ENCODE measurements at places on chromosomes 4 and X. TPM values are rescaled to one million over a fixed set of nuclear protein-coding genes. Genes with fewer than 3 reads are reported as not detected.

DNA sequence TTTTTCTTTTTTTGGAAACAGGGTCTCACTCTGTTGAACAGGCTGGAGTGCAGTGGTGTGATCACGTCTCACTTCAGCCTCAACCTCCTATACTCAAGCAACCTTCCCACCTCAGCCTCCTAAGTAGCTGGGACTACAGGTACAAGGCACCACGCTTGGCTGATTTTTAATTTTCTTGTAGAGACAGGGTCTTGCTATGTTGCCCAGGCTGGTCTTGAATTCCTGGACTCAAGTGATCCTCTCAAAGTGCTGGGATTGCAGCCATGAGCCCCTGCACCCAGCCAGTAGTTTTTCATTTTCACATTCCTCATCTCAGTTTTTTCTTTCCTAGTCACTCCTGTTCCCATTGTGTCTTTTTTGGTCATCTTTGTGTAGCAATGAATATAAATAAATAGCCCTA is 11.1 kb downstream of the USO1 start:
- H3K27me3 ChIP-seq: no peaks in the 10 kb centered on the region
- DNase-seq: no peak
- H3K36me3 ChIP-seq: no peaks in the 10 kb centered on the region
- H3K4me1 ChIP-seq: no peaks in the 10 kb centered on the region
- no peak overlapping the region for H3K4me3 ChIP-seq
- H3K27ac ChIP-seq: no peak overlapping the region

- H3K4me3 ChIP-seq: no peak overlapping the region
- H3K27ac ChIP-seq: no peak overlapping the region
- no peaks in the 10 kb centered on the region for H3K36me3 ChIP-seq
- no peaks in the 10 kb centered on the region for H3K4me1 ChIP-seq
Measured at GRCh38 chr4:43275779-43276178, 383.3 kb downstream of the GRXCR1 start.

- H3K36me3 ChIP-seq: no peaks in the 10 kb centered on the region
- no peak for DNase-seq
- H3K27ac ChIP-seq: no peak overlapping the region
- H3K27me3 ChIP-seq: no peaks in the 10 kb centered on the region
- H3K4me3 ChIP-seq: no peak overlapping the region
Measured at GRCh38 chr4:150970685-150971151, 44.4 kb downstream of the LRBA start.

DNA sequence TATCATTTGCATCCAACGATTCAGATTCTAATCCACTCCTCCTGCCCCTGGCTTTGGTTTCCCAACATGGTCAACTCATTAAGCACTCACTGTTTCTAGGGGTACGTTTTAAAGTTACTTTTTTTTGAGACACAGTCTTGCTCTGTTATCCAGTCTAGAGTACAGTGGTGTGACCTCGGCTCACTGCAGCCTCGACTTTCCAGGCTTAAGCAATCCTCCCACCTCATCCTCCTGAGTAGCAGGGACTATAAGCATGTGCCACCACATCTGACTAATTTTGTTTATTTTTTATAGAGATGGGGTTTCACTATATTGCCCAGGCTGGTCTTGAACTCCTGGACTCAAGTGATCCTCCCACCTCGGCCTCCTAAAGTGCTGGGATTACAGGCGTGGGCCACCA is 48.9 kb downstream of the TMEM156 start:
- H3K27ac ChIP-seq: no peak overlapping the region
- peaks cover 3% of the 10 kb centered on the region for H3K36me3 ChIP-seq
- no peak overlapping the region for H3K4me3 ChIP-seq
- peaks cover 12% of the 10 kb centered on the region for H3K4me1 ChIP-seq

DNA sequence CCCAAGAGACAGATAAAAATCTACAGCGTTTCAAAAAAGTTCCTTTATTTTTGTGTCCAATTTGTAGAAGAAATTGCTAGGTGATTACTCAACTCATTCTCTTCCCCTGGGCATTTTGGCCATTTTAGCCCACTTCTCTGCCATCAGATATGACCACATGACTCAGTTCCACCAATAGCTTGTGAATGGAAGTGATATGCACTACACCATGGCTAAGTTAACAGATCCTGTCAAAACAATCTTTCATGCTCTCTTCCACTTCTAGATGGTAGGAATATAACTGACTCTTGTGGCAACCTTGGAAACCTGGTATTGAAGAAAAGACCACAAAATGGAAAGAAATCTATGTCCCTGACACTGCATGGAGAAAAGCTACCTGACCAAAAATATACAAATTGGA is 26.2 kb upstream of the FREM3 start:
- no peak overlapping the region for H3K27ac ChIP-seq
- H3K27me3 ChIP-seq: no peaks in the 10 kb centered on the region
- H3K36me3 ChIP-seq: no peaks in the 10 kb centered on the region
- no peak for DNase-seq

DNA sequence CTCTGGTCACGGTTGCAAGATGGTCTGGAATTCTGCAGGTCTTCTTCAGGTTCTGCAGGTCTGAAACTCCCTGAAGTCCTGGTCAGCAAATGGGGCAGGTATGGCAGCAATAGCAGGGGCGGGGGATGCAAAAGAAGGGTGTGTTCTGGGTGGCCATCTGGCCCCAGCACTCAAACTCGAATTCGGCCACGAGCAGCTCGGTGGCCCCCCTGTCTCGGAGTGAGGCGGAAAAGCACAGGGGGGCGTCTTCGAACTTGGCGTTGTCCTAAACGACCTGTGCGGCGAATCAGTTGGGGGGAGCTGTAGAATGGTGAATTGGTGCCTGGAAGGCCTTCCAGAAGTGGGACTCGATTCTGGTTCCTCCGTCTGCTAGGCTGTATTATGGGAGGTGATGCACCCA is 2.1 kb downstream of the RTL5 start:
- H3K36me3 ChIP-seq: no peaks in the 10 kb centered on the region
- peaks cover 10% of the 10 kb centered on the region for H3K4me1 ChIP-seq
- peaks cover 2% of the 10 kb centered on the region for H3K27me3 ChIP-seq
- no peak overlapping the region for H3K4me3 ChIP-seq
- H3K27ac ChIP-seq: no peak overlapping the region

DNA sequence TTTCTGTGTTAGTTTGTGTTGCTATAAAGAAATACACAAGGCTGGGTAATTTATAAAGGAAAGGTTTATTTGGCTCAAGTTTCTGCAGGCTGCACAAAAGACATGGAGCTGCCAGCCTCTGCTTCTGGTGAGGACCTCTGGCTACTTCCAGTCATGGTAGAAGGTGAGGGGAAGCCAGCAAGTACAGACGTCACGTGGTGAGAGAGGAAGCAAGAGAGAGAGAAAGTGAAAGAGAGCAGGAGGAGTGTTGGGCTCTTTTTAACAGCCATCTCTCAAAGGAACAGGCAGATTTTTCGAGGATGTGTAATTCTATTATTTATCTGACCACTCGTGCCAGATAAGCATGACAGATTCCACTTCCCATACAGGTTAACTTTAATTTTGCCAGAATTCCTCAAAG is 1199.1 kb downstream of the ADGRL3 start:
- H3K4me1 ChIP-seq: no peaks in the 10 kb centered on the region
- no peak overlapping the region for H3K27ac ChIP-seq
- no peaks in the 10 kb centered on the region for H3K36me3 ChIP-seq
- no peaks in the 10 kb centered on the region for H3K27me3 ChIP-seq
- no peak for DNase-seq

GRCh38 chr4:189185810-189186432 is 754.8 kb upstream of the FRG1 start:
- H3K4me3 ChIP-seq: no peak overlapping the region
- H3K27me3 ChIP-seq: no peaks in the 10 kb centered on the region
- H3K36me3 ChIP-seq: no peaks in the 10 kb centered on the region

DNA sequence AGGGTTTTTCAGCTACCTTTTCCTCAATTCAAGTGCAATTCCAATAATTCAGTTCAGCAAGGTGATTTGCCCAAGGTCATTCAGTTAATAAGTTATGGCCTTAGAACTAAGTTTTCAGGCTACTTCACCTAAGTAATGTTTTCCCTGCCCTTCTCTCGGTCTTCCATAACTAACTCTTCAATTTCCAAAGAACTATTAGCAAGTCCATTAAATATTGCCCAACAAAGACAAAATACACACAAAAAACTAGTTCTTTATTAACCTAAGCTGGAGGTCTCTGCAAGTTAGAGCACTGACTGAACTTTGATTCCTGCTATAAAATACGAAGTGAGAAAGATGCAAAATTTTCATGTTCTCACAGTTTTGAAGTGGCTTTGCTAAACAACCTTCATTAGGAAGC is 26.8 kb upstream of the GK start:
- no peaks in the 10 kb centered on the region for H3K36me3 ChIP-seq
- no peaks in the 10 kb centered on the region for H3K27me3 ChIP-seq
- H3K4me3 ChIP-seq: no peak overlapping the region
- no peak overlapping the region for H3K27ac ChIP-seq
- H3K4me1 ChIP-seq: no peaks in the 10 kb centered on the region

Gene TIMM17B
- 31.4 TPM for total RNA-seq

Gene ADGRG2
- total RNA-seq: not detected

Gene TSPAN6
- 0.17 TPM for total RNA-seq

- no peak for DNase-seq
- no peak overlapping the region for H3K4me3 ChIP-seq
- no peaks in the 10 kb centered on the region for H3K4me1 ChIP-seq
Measured at GRCh38 chr4:149701435-149702156, 114.0 kb downstream of the IQCM start.

DNA sequence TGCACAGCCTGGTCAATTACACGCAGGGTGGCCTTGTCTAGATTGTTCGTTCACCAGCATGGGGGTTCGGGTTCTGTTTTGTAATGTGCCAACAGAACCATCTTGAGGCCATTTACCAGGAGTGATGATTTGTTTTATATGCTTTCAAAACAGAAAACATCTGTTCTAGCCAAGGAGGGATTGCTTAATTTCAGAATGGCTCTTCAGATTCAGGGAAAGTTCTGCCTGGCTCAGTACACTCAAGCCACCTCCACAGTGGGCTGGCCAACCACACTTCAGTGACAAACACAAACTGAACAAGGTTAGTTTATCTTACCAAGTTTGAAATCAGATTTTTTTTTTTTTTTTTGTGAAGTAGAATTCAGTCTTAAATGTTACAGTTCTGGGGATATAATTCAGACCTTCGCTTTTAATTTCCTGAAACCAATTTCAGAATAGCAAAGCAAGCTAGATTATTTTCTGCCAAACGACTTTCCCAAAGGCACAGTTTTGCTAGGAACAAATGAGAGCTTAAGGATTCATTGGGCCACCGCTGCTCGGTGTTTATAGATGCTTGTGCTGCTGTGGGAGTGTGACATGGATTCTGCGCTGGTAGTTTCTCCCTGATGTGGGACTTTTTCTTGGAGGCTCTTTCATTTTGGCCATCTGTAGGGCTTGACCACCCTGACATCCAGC is 23.4 kb downstream of the SMS start:
- H3K27me3 ChIP-seq: no peaks in the 10 kb centered on the region
- H3K4me3 ChIP-seq: no peak overlapping the region
- H3K27ac ChIP-seq: no peak overlapping the region

- H3K36me3 ChIP-seq: no peaks in the 10 kb centered on the region
- DNase-seq: no peak
- H3K27ac ChIP-seq: no peak overlapping the region
- H3K4me1 ChIP-seq: peaks cover 7% of the 10 kb centered on the region
Measured at GRCh38 chr4:83489711-83490326, 4.9 kb upstream of the ABRAXAS1 start.

DNA sequence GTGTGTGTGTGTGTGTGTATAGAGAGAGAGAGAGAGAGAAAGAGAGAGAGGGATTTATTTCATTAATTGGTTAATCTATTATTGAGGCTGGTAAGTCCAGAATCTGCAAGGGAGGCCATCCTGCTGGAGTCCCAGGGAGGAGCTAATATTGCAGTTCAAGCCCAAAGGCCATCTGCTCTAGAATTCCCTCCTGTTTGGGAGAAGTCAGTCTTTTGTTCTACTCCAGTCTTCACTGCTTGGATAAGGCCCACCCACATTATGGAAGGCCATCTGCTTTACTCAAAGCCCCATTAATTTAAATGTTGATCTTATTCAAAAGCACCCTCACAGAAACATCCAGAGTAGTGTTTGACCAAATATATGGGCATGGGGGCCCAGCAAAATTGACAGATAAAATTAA is 317.5 kb upstream of the RASGEF1B start:
- H3K27me3 ChIP-seq: no peaks in the 10 kb centered on the region
- H3K4me3 ChIP-seq: no peak overlapping the region
- H3K27ac ChIP-seq: no peak overlapping the region
- DNase-seq: no peak
- H3K36me3 ChIP-seq: no peaks in the 10 kb centered on the region
- no peaks in the 10 kb centered on the region for H3K4me1 ChIP-seq

GRCh38 chrX:107596651-107597050 is 31.7 kb upstream of the PRPS1 start:
- H3K4me1 ChIP-seq: no peaks in the 10 kb centered on the region
- DNase-seq: no peak
- H3K4me3 ChIP-seq: no peak overlapping the region
- H3K27ac ChIP-seq: no peak overlapping the region

Gene PNMA6A
- total RNA-seq: not detected

- no peaks in the 10 kb centered on the region for H3K27me3 ChIP-seq
- no peak for DNase-seq
- no peak overlapping the region for H3K4me3 ChIP-seq
- H3K4me1 ChIP-seq: no peaks in the 10 kb centered on the region
- H3K36me3 ChIP-seq: no peaks in the 10 kb centered on the region
Measured at GRCh38 chr4:147418226-147418625, 62.7 kb upstream of the EDNRA start.

DNA sequence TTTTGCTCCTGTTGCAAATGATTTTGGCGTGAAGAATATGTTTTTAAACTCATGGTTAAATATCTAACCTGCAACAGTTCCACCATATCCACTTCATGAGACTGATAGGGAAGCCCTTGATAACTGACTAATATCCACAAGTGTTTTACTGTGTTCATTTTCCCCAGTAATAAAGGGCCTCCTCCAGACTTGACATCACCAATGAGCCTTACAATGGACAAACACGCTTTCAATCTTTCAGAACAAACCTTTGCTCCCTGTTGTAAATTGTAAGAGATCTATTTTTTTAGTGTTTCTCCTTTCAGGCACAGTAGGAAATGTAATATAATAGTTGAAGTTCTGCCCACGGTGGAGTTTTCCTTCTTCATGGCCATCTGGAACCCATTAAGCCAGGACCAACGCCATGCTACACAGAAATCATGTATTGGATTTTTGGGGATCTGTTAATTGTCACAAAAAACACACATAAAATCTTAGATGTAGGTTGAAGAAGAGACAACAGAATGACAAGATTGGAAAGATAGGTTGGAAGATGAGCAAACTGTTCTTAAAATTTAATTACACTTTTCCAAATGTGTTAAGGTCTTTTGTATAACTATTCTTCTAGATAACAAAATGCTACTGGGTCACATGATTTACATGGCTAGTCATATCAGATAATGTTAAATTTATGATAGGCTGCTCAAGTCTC is 1030.1 kb downstream of the FSTL5 start:
- H3K36me3 ChIP-seq: no peaks in the 10 kb centered on the region
- no peak overlapping the region for H3K27ac ChIP-seq
- no peak for DNase-seq
- no peaks in the 10 kb centered on the region for H3K4me1 ChIP-seq
- H3K27me3 ChIP-seq: no peaks in the 10 kb centered on the region
- no peak overlapping the region for H3K4me3 ChIP-seq

Gene PPEF2
- not detected for total RNA-seq

- no peaks in the 10 kb centered on the region for H3K4me1 ChIP-seq
- no peaks in the 10 kb centered on the region for H3K27me3 ChIP-seq
- DNase-seq: no peak
- no peaks in the 10 kb centered on the region for H3K36me3 ChIP-seq
- H3K27ac ChIP-seq: no peak overlapping the region
- H3K4me3 ChIP-seq: no peak overlapping the region
Measured at GRCh38 chr4:127669691-127670090, 36.9 kb downstream of the INTU start.

GRCh38 chr4:621296-622070 is 3.9 kb upstream of the PDE6B start:
- DNase-seq: no peak
- H3K27ac ChIP-seq: no peak overlapping the region
- no peaks in the 10 kb centered on the region for H3K27me3 ChIP-seq
- no peaks in the 10 kb centered on the region for H3K36me3 ChIP-seq
- H3K4me3 ChIP-seq: no peak overlapping the region

Measured in CD4-positive, CD25-positive, alpha-beta regulatory T cell (primary cell).